Activated gamma-delta T cell treated with Interleukin-2 at 50 U/mL for 16 hours (primary cell): ENCODE measurements at places on chromosomes 5 and 9.

DNA sequence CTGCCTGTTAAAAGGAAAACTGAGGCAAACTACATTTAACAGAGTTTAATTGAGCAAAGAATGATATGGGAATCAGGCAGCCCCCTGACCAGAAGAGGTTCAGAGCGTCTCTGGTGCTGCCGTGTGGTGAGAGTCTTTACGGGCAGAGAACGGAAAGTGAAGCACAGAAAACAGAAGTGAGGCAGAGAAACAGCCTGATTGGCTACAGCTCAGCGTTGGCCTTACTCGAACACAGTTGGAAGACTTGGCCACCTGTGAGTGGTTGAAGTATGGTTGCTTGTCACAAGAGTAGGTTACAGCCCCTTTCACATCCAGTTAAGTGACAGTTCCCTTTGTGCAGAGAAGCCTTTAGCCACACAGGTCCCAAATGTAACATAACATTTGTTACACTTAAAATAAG is 16.9 kb upstream of the FBP1 start:
- DNase-seq = no peak

- DNase-seq = no peak
These were observed 357.4 kb downstream of the NDUFS4 start for GRCh38 chr5:53917826-53918225.

GRCh38 chr5:148924817-148925216 is 98.4 kb downstream of the ADRB2 start:
- no peak for DNase-seq

DNA sequence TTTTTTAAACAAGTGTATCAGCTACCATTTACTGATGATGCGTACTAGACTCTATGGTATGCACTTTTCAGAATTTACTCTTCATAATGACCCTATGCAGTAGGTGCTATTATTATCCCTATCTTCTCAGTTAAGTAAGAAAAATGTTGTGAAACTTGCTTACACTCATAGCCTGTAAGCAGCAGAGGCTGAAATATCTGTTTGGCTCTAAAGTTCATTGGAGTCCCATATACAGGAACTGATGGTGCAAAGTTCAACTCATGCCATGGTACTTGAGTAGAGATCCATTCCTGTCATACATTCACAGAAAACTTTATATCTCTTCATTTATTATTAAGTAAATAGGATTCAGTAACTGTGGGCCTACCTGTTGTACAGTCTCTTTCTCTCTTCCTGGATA is 41.4 kb upstream of the CCDC112 start:
- no peak for DNase-seq

GRCh38 chr9:6079386-6079785 is 64.0 kb upstream of the RANBP6 start:
- DNase-seq = no peak
